SW480 (cell line): ENCODE measurements at places on chromosomes 7 and 10.

GRCh38 chr7:142720986-142721385, 28.3 kb upstream of the PRSS1 start:
- no peak for DNase-seq

- no peak for DNase-seq
These were observed 62.8 kb downstream of the CFAP46 start for GRCh38 chr10:132879408-132880127.

DNA sequence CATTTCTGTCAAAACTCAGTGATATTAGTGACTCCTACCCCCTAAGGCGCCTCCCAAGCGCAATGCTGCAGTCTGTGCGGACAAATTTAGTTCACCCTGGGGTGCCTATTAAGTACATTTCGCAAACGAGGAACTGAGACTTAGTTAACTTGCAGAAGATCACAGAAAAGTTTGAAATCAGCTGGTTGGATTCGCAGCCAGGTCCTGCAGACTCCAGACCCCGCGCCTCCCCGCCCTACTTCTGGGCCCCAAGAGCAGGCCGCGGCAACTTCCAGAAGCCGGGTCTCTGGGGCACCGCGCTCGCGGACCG, 588 bp downstream of the CYREN start:
- no peak for DNase-seq

GRCh38 chr7:108094933-108095710, 35.0 kb downstream of the LAMB4 start:
- DNase-seq: no peak

DNA sequence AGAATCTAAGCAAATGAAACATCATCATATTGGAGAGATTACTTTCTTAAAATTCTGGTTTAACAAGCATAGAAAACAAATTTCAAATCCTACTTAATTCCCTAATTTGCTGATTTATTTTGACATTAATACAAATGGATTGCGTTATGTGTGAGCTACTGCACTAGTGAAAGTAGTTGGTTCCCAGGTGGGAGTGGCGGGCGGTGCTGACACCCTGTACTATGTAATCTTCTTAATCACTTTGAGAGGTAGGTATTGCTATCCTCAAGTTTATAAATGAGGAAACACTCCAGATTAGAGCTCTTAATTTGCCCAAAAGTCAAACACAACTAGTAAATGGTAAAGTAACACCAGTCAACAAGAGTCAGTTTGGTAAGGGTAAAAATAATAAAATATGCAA, 131.1 kb downstream of the ELAPOR2 start:
- DNase-seq: no peak
